Cortex of kidney (tissue), 1 donor: ENCODE measurements at places on chromosomes 11 and 22.

DNA sequence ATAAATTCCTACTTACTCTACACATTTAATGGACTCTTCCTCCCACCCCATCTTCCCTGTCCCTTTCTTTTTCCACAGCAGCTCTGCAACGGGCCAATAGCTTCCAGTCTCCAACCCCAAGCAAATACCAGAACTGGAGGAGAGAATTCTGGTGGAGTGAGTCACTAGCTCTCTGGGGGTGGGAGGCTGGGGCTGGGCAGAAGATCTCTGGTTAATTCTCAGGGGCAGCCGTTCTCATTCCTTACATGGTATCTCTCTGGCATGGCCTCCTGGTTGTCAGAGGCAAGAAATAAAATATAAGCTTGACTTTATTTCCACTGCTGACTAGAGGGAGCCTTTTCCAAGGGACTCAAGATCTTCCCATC lies 90.4 kb upstream of the PARVA start:
- no peak for DNase-seq

DNA sequence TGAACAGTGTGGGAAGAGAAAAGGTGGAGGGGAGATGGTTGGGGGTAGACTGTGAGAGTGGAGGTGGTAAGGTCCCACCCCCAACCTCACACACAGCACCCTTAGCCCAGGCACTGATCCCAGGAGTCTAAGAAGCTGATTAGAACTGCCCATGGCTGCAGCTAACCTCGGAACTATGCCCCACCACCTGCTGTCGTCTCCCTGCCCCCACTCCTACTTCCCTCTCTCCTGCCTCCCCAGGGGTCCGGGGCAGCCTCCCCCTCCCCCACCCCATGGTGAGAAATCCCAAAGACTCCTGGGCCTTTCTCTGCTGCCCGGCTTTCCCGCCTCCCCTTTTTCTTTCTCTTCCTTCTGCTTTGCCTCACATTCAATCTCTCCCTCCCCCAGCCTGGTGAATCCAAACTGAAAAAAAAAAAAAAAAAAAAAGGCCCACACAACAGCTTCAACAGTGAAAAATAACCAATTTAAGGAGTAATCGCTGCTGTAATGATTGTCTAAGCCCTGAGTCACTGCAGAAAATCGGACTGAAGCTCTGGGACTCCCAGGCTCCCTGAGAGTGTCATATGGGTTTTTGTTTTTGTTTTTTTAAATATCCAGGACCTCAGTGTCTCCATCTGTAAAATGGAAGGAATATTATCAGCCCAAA lies 9.6 kb upstream of the TP53I11 start:
- no peak for DNase-seq

GRCh38 chr11:120977266-120978137 lies 46.4 kb upstream of the TBCEL start:
- DNase-seq, result no peak

GRCh38 chr11:110711448-110711775 lies 825 bp downstream of the ARHGAP20 start:
- DNase-seq, result no peak

GRCh38 chr22:44594951-44595350 lies 96.9 kb upstream of the RTL6 start:
- no peak for DNase-seq

GRCh38 chr22:39219071-39220039 lies 25.4 kb downstream of the PDGFB start:
- DNase-seq, result no peak

DNA sequence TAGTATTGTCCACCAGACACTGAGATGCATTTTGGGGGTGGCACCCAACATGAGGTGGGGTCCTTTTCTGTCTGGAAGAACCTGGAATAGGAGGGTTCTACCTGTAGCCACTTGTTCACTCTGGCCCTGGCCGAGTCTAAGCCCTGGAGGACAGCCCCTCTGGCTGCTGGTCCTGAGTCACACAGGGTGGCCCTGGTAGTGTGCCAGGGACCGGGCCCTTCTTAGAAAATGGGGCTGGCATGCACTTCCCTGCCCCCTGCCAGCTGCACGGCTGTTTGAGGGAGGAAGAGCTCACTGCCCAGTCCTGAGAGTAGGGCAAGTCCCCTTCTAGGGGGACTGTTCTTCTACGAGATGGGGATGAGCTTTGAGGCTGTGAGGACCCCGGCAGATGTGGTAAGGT lies 2.2 kb downstream of the PLCB3 start:
- no peak for DNase-seq

- DNase-seq, result no peak
Observed at GRCh38 chr22:36743591-36744412, 32.1 kb downstream of the IFT27 start.
